ENCODE measurements at places on chromosomes 6 and 20. TPM values are rescaled to one million over a fixed set of nuclear protein-coding genes. Genes with fewer than 3 reads are reported as not detected.

GRCh38 chr6:121032268-121033006, 301.8 kb downstream of the TBC1D32 start:
- no peak overlapping the region for H3K27ac ChIP-seq
- DNase-seq, result no peak
- H3K4me1 ChIP-seq, result no peaks in the 10 kb centered on the region
- no peaks in the 10 kb centered on the region for H3K27me3 ChIP-seq
- no peaks in the 10 kb centered on the region for H3K36me3 ChIP-seq

DNA sequence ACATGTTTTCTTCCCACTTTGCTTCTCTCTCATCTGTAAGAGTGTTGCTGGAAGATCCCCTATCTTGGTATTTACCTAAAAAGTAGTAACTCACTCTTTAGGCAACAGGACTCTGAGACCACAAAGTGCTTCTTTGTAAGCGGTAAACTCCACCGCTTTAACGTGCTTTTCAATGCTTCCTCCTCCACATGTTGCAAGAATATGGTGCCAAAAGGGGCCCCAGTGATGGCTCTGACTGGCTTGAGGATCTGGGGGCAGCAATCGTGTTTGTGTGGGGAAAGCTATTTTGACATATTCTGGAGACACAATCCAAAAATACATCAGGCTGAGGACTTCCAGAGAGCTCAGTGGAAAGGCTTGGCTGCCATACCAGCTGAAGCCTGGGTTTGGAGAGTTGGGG, 12.4 kb upstream of the CPNE5 start:
- DNase-seq, result no peak
- H3K36me3 ChIP-seq, result peaks cover 7% of the 10 kb centered on the region
- no peak overlapping the region for H3K27ac ChIP-seq
- H3K4me3 ChIP-seq, result no peak overlapping the region
- no peaks in the 10 kb centered on the region for H3K27me3 ChIP-seq

- no peak overlapping the region for H3K27ac ChIP-seq
- no peaks in the 10 kb centered on the region for H3K4me1 ChIP-seq
- no peak overlapping the region for H3K4me3 ChIP-seq
Measured at GRCh38 chr6:38984723-38985122, 63.9 kb upstream of the GLP1R start.

- DNase-seq, result no peak
- H3K4me3 ChIP-seq, result no peak overlapping the region
- peaks cover 1% of the 10 kb centered on the region for H3K27me3 ChIP-seq
- peaks cover 4% of the 10 kb centered on the region for H3K4me1 ChIP-seq
Measured at GRCh38 chr6:24949020-24949569, 13.3 kb upstream of the RIPOR2 start.

DNA sequence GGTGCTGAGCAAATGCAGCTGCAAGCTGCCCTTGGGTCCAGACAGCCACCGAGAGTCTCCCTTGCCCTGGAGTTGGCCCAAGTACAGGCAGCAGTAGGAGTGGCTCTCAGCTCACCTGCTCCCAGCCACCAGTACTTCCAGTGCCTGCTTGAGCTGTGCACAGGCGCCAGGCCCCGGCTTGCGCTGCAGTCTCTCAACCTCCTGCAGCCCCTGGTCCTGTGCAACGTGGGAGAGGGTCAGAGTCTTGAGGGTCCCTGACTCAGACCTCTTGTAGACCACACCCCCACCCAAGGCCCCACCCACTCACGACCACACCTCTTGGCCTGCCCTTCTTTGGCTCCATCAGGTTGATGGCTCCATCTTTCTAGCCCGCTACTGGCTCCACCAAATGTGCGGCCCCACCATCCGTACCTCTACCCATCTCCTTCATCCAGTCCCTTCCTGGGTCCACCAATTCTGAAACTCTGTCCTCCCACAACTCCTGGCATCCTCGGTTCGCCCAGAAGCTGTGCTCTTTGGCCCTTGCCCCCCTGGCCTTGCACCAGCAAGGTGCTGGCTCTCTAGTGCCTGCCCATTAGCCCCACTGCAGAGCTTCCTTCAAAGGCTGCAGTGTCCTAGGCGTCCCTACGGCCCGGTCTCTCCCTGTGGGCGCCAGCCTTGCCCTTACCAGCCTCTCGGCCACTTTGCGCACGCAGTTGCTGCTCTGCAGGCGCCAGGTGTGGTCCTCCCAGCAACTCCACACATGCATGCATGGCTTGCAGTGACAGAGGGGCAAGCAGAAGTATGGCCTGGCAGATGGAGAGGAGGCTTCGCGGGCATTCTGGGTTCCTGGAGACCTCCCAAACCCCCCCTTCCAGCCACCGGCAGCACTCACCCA, 16.5 kb upstream of the SPAG4 start:
- H3K4me1 ChIP-seq, result peaks cover 3% of the 10 kb centered on the region
- no peak overlapping the region for H3K4me3 ChIP-seq
- no peaks in the 10 kb centered on the region for H3K36me3 ChIP-seq
- peaks cover 55% of the 10 kb centered on the region for H3K27me3 ChIP-seq
- no peak for DNase-seq
- H3K27ac ChIP-seq, result no peak overlapping the region

DNA sequence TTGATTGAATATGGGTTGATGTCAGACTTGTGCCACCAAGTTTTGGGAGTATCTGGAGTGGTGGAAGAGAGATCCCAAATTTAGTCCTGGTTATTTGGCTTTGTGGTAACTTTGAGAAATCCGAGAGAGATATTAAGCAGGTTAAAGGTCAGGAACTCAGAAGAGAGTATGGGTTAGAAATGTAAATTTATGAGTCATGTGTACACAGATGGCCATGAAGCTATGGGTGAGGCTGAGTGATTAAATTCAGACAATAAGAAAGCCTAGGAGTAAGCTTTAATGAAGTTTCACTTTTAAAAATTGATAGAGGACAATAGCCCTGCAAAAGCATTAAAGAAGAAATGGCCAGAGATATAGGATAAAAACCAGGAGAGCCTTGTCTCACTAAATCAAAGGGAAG, 14.3 kb downstream of the RIMS1 start:
- no peak overlapping the region for H3K4me3 ChIP-seq
- H3K27me3 ChIP-seq, result no peaks in the 10 kb centered on the region
- H3K36me3 ChIP-seq, result no peaks in the 10 kb centered on the region
- peak; percentile 10 for DNase-seq

The TFAP2A gene
- total RNA-seq, result 0.72 TPM

The ELOVL2 gene
- total RNA-seq, result 10.6 TPM

The HLA-DOA gene
- not detected for total RNA-seq

The RIN2 gene
- 72.2 TPM for total RNA-seq

The MYO6 gene
- total RNA-seq, result 6.8 TPM
